ENCODE measurements at places on chromosomes 7 and 10. TPM values are rescaled to one million over a fixed set of nuclear protein-coding genes. Genes with fewer than 3 reads are reported as not detected.

Gene UFSP1
- polyA plus RNA-seq = 5.1 TPM

Gene ALOX5
- polyA plus RNA-seq = not detected

Gene LAMB1
- polyA plus RNA-seq = 107 TPM

Gene NOS3
- polyA plus RNA-seq = 0.61 TPM

DNA sequence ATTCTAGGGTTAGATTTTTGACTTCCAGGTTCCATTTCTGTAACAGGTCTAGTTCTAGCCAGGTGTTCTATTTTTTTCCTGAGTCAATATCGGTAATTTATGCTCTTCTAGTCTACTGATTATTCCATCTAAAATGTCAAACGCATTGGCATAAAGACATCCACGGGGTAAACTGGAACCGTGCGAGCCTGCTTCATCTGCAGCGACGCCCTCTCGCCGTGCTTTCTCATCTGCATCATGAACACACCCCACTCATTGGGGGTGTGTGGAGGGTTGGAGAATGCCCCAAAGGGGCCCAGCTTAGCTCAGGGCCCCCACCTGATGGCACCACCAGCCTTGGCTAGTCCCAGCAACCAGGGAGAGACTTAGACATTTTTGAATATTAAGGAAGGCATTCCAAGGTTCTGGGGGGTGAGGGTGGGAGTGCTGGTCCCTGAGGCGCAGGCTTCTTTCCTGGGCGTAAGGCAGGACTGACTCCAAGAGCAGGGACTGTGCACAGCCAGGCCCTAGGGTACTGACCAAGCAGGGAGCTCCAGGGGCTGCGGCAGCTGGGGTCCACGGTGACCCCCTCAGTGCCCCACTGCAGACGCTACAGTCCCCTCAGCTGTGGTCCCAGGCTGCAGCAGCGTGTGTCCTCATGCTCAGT is 12.9 kb upstream of the CRYGN start:
- DNase-seq = no peak

All from GM23248 (cell line).